Activated CD4-positive, CD25-positive, alpha-beta regulatory T cell (primary cell): ENCODE measurements at places on chromosomes 4 and X.

- DNase-seq: no peak
Measured at GRCh38 chrX:80667967-80668366, 141.7 kb downstream of the BRWD3 start.

GRCh38 chrX:150044556-150044955 is 106.3 kb upstream of the EOLA2 start:
- no peak for DNase-seq

DNA sequence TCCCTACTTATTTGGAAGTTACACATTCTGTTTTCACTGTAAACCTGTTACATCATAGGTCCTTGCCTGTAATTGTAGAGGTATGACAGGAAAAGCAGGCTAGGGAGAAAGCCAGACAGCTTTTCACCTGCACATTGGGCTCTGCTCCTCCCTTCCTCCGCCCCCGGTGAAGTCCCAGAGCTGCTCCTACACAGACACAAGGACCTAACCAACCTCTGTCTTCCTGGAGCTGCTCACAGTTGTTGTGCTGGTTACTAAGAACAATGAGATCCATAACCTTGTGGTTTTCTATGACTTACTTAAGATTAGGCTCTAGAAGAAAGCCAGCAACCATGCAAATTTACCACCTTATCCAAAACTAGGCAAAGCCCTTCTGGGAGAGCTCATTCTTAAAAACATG is 40.0 kb downstream of the MOSPD2 start:
- DNase-seq: no peak

DNA sequence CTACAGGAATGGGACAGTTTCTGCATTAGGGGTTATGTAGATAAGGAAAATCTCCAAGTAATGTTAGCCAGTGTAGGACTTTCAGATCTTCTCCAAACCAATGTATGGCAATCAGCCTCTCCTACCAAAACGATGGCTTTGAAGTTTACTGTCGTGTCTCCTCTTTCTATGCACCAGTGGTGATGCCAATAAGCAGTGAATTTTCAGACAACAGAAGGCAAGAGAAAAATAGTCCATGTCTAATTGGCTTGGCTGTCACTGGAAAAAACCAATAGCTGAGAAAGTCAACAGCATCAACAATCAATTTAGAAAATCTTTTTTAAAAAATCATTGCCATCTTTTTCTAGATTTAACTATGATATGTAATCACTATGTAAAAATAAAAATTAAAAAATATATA is 35.0 kb downstream of the LIMCH1 start:
- DNase-seq: no peak

- DNase-seq: no peak
Measured at GRCh38 chrX:10617999-10618351, 2.4 kb downstream of the MID1 start.

DNA sequence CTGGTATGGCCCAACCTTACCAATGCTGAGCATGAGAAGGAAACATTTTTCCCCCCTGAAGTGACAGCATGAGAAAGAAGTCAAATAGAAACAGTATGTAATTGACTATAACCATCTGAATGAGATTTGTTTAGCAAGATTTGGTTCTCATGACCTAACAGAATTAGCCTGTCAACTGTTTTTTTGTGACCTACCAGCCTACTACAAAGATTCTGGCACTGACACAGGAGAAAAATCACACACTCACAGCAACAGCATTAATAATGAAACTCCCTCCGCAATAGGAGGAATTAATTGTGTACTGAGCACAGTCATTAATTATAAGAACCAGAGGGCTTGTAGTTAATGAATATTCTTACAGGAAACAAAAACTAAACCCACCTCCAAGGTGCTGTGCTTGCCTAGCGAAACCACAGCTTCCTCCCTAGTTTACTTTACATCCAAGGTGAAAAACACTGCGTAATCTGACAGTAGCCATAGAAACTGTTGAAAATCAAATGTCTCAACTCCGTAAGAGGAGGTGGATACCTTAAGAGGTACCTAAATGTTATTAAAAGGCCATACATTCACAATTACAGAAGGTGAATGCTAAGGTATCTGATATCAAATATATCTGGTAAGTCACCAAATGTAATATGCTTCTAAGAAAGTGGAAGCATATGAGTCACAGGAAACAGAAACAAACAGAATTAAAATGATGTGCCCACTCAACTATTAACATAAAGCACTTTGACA is 34.9 kb downstream of the MMRN1 start:
- DNase-seq: no peak

- DNase-seq: no peak
Measured at GRCh38 chr4:137312257-137312656, 220.0 kb downstream of the PCDH18 start.

DNA sequence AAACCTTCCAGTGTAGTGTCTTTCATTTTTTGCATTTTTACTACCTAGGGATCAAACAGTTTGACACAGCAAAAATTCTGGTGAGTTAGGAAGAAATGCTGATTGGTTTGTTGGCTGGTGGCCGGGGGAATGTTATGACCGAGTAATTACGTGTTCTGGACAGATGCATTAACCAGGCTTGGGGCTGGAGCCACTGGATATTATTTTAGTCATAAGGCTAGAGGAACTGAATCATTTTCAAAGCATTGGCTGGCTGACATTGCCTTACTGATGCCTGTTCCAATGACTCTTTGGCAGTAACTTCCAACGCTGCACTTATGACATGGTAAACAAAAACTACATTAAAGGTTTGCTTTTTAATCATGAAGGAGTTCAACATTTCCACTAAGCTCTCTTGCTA is 84.6 kb downstream of the FBXO8 start:
- DNase-seq: no peak

- no peak for DNase-seq
Measured at GRCh38 chrX:125895518-125895917, 270.6 kb downstream of the DCAF12L2 start.

DNA sequence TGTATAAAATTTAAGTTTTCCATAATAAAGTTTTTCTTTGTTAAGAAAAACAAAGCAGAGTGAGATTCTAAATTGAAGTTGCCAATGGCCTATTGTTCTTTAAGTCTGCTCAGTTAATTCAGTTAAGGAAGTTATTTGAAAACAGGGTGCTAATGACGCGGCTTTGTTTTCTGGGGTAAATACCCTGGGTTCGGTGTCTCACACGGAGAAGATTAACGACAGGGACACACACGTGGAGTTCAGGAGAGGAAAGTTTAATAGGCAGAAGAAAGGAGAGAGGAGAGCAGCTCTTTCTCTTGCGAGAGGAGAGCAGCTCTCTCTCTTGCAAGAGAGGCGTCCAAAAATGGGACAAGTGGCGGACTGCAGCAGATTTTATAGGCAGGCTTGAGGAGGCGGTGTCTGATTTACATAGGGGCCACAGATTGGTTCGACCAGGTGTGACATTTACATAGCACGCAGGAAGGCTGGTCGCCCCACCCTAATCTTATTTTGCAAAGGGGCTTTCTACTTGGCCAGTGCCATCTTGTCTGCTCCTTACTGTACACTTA is 9.6 kb downstream of the CA5B start:
- DNase-seq: no peak

DNA sequence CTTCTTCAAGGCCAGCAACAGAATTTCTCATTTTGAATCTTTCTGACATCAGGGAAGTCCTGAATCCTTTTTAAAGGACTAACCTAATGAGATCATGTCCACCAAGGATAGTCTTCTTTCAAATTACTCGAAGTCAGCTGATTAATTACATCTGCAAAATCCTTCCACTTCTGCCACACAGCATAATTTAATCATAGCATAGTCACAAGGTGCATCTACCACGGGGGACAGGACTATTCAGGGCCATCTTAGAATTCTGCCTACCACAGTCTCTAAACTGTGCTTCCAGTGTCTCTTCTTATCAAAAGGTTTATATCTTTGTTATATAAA is 53.7 kb downstream of the ATP10D start:
- DNase-seq: no peak

GRCh38 chr4:175351473-175351872 is 433.3 kb downstream of the ADAM29 start:
- no peak for DNase-seq

DNA sequence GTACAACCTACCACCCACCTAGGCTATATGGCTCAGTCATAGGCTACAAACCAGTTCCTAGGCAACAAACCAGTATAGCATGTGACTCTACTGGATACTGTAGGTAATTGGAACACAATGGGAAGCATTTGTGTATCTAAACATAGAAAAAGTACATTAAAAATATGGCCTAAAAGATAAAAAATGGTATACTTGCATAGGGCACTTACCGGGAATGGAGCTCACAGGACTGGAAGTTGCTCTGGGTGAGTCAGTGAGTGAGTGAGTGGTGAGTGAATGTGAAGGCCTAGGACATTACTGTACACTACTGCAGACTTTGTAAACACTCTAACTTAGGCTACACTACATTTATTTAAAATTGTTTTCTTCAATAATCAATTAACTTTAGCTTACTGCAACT is 139.2 kb upstream of the RBPJ start:
- no peak for DNase-seq

- no peak for DNase-seq
Measured at GRCh38 chr4:80081566-80081965, 8.5 kb upstream of the ANTXR2 start.

GRCh38 chr4:55618546-55619143 is 17.5 kb downstream of the NMU start:
- DNase-seq: no peak
